ENCODE measurements at places on chromosomes 13 and 19.

GRCh38 chr13:72457151-72457550, 270.3 kb downstream of the MZT1 start:
- no peak for DNase-seq

- no peak for DNase-seq
Measured at GRCh38 chr19:10808937-10809649, 26.9 kb downstream of the TMED1 start.

GRCh38 chr19:31339411-31339810, 9.8 kb downstream of the TSHZ3 start:
- no peak for DNase-seq

DNA sequence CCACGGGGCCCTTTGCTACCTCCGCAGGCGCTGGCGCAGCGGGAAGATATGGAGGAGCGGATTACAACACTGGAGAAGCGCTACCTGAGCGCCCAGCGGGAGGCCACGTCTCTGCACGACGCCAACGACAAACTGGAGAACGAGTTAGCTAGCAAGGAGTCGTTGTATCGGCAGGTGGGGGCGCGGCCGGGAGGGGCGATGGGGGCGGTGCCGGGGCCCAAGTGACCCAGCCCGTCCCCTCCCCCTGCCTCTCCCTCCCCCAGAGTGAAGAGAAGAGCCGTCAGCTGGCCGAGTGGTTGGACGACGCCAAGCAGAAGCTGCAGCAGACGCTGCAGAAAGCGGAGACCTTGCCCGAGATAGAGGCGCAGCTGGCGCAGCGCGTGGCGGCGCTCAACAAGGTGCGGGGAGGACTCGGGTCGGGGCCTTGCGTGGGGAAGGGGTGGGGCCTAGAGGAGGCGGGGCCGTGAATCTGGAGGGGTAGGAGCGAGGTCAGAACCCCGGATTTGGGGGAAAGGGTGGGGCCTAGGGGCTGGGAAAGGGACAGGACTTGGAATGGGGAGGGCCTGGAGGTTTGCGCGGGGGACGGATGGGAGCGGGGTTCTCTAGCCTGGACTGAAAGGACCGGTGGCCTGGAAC, 13.7 kb downstream of the PPFIA3 start:
- DNase-seq = no peak

GRCh38 chr13:59319276-59319675, 844.5 kb downstream of the DIAPH3 start:
- DNase-seq = no peak

GRCh38 chr13:25266706-25267105, 20.6 kb downstream of the MTMR6 start:
- DNase-seq = no peak

DNA sequence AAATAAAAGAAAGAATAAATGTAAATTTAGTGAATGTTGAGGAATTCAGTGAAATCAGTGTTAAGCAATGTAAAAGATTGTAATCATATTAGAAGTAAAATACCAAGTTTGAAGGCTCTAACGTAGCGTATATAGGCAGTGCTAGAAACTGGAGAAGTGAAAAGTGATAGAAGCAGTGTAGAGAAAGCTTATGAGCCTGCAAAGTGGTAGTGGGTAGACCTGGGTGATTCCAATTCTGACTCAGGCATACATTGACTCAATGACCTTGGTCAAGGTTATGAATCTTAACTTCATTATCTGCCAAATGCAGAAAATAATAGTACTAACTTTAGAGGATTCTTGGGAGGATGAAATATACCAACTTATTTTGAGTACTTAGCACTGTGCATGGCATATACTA, 4.1 kb downstream of the SLC10A2 start:
- no peak for DNase-seq

DNA sequence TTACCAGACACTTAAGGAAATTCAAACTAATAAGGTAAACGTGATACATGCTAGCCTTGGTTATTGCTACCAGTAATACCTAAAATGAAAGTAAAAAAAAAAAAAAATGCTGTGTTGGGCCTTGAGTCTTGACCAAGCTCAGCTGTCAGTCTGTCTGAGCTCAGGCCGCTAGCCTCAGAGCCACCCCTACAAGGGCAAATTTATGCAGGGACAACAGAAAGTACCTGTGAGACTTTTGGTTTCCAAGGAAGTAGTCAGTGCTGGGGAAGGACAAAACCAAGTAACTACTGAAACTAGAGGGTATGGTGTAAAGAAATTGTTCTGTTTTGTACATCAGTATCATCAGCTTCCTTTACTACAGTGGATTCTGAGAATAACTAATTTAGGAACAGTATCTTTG, 134.3 kb upstream of the SLITRK5 start:
- DNase-seq = no peak

GRCh38 chr13:26721251-26722121, 39.1 kb downstream of the GPR12 start:
- peak; percentile 38 for DNase-seq

DNA sequence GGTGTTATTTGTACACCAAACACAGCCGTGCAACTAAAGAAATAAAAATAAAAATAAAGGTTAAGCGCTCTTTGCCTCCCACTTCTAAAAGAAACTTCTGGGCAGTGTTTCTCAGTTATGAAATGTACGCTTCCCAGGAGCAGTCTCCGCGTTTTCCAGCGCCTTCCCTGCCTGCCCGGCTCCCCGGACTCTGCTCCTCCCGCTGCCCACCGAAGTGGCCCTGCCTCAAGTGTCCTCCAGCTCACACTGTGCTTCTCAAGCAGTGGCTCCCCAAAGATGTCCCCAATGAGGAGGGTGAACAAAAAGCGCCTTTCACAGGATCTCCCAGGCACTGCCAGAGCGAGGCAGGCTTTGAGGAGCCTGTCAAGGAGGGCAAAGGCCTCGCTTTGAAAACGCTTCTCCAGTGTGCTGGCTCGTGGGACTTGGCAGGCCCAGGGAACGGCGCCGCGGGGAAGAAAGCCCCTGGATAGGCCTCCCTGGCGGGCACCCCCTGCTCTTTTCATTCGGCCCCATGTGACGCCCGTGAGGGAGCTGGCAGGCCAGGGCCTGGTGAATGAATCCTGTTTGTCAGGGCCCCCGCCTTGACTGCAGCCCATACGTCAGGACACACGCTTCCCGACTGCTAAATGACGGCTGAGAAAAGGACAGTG, 187.1 kb downstream of the FOXO1 start:
- no peak for DNase-seq

- no peak for DNase-seq
Measured at GRCh38 chr13:61247149-61247936, 168.3 kb downstream of the PCDH20 start.

GRCh38 chr19:7831452-7831851, 1.4 kb downstream of the EVI5L start:
- DNase-seq = no peak

DNA sequence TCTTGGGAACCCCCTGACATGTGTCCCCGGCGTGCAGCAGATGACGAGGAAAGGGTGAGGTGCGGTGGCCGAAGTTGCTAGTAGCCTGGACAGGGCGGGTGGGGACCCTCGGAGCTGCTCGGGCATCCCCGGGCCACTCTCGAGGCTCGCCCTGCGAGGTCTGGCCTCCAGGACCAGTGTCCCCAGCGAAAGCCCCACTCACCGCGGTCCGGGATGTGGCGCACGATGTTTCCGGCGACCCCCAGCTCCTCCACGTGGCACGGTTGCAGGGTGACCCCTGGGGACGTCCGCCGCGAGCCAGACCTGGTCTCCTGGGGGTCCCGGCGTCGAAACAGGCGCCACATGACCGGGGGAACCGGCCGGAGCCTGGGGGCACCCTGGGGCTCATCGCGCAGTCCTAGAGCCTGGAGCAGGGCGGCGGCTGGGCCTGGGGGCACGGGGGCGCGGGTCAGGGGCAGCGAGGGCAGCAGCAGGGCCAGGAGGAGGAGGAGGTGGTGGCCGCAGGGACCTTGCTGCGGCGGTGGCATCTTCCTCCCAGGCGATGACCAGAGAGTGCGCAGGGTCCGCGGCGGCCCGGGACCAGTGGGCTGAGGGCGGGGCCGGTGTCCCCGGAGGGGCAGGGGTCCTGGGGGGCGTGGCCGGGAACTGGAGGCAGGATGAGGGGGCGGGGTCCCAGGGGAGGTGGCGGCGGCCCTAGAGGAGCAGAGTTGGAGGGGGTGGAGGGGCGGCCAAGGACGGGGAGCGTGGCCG, 26.0 kb downstream of the CERS1 start:
- no peak for DNase-seq

- no peak for DNase-seq
Measured at GRCh38 chr13:20106742-20107141, 54.1 kb downstream of the GJA3 start.

All from stimulated activated CD4-positive, alpha-beta T cell treated with anti-CD3 and anti-CD28 coated beads, TNF-alpha, amount 100 ng/mL, for 24 hours (primary cell).